ENCODE measurements at places on chromosomes 12 and 14.
A peak's percentile ranks its signal among the peaks of the same experiment; 100 is the strongest.

DNA sequence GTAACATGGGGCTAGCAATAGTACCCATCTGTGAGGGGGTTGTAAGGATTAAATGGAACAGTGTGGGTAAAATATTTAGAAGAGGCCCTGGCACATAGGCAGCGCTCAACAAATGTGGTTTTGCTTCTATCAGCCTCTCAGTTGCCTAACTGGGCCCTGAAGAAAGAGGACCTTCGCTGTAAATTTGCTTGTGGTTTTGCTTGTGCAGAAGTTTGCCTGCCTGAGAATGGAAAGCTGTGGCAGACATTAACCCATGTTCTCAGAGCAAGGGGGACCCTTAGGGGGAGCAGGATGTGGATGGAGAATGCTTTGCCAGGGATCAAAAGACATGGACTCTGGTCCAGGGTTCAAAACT is 160.1 kb downstream of the BRMS1L start:
- DNase-seq, result no peak

- peak; percentile 14 for DNase-seq
Measured at GRCh38 chr12:86710109-86710508, 453.9 kb upstream of the MGAT4C start.

GRCh38 chr12:123150275-123150743 is 581 bp downstream of the PITPNM2 start:
- DNase-seq, result peak; percentile 36

GRCh38 chr14:63203618-63204406 is 431 bp upstream of the RHOJ start:
- DNase-seq, result peak; percentile 99

GRCh38 chr12:113891167-113891692 is 74.9 kb downstream of the RBM19 start:
- DNase-seq, result no peak

DNA sequence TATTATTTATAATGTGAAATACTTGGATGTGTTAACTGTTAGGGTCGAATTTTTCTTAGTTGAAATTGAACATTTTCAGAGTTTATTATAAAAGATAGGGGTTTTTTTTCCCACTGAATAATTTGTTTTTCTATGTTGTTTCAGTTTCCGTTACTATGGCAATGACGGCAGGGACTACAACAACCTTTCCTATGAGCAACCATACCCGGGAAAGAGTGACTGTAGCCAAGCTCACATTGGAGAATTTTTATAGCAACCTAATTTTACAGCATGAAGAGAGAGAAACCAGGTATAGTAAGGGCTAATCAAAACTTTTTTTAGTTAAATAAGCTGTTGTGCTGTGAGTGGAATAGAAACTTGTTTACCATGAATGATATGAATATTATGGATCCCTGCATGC is 35.1 kb upstream of the BMAL2 start:
- DNase-seq, result no peak

GRCh38 chr12:32170437-32170998 is 63.9 kb downstream of the BICD1 start:
- no peak for DNase-seq

GRCh38 chr12:57025196-57025595 is 8.9 kb upstream of the TAC3 start:
- no peak for DNase-seq

- peak; percentile 93 for DNase-seq
Measured at GRCh38 chr14:67940486-67941455, 121.2 kb downstream of the RAD51B start.

DNA sequence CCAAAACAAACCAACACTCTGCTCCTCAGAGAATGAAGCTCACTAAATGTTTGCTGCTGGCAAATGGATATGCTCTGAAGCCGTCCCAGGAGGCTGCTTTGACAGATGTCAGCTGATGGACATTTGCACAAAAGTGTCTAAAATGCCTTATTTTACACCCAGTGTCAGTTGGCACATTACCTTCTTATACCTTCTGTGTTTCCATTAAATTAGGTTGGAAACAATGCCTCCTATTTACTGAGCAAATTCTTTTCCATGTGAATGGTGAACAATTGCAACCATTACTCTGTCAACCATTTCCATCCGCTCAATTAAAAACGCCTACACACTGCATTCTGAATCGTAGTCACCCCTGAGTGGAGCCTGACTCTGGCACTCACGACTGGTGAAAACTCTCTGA is 1679.9 kb upstream of the FLRT2 start:
- DNase-seq, result no peak

GRCh38 chr12:108950991-108951739 is 69.7 kb downstream of the SVOP start:
- DNase-seq, result peak; percentile 58

DNA sequence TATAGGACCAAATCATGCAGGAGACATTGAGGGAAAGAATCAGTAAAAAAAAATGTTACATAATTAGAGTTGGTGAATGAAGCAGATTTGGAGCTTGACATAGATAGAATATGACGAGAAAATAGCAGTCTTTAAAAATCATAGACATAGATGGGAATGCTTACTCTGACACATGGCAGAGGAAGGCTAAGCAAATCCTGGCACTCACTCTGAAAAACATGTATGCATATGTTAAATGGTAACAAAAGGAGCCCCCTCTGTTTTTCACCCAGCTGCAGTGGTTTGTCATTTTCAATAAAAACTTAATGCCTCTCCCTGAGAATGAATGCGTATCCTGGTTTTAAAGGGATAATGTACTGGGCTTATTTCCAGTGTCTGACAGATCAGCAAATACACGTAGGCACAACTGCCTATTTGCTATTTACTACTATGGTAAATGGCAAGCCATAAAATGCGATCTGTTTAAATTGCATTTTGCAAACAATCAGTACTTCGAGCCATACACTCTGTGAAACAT is 561.2 kb upstream of the SEL1L start:
- DNase-seq, result no peak

DNA sequence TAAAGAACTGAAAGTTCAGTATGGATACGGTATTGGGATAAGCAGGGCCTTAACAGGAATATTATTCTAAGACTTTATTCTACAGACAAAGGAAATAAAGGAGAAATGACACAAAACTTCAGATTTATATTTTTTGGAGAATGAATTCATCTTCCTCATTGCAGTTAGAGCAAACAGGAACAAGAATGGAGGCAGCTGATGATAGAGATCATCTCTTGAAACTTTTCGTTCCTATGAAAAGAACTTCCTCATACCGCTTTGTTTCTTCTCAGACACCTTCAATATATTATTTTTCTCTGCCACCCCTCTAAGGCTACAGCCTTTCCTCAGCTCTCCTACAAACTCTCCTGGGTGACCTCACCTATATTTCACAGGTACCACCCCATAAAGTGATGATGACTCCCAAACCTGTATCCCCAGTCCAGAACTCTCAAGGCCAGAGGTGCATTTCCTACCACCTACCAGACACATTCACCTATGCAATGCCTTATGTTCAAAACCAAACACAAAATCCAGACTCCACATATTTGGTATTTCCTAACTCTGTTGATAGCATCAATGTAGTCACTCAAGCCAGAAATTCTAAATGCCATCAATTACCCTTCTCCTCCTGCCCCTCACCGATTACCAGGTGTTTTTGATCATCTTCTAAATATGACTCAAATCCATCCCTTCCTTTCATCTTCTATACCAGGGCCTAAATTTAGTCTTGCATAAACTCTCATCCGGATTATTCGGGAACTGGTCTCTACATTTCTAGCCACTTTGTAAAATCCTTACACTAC is 7.4 kb downstream of the MAP4K5 start:
- peak; percentile 43 for DNase-seq

- DNase-seq, result peak; percentile 80
Measured at GRCh38 chr14:96252323-96252998, 3.5 kb upstream of the BDKRB1 start.

GRCh38 chr12:54010053-54010971 is 1.5 kb downstream of the HOXC8 start:
- DNase-seq, result no peak

DNA sequence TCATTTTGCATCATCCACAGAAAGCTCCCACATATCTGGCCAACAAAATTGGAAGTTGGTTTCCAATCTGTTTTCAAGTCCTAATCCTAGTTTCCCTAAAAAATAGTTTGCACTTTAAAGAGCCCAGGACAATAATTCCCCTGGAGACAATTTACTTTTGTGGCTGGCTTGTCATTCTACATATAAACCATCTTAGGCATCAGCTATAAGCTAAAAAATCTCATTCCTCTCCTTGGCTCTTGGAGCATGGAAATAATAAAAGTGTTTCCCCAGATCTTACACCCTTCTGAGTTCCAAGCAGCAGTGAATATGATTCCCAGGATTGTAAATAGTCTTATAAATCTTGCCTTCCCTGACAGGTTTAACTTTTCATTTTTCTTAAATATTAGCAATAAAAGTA is 89.1 kb upstream of the NUDT4 start:
- no peak for DNase-seq

- no peak for DNase-seq
Measured at GRCh38 chr14:74702293-74702692, 10.6 kb downstream of the AREL1 start.

GRCh38 chr12:53750812-53751335 is 905 bp downstream of the CISTR start:
- no peak for DNase-seq

DNA sequence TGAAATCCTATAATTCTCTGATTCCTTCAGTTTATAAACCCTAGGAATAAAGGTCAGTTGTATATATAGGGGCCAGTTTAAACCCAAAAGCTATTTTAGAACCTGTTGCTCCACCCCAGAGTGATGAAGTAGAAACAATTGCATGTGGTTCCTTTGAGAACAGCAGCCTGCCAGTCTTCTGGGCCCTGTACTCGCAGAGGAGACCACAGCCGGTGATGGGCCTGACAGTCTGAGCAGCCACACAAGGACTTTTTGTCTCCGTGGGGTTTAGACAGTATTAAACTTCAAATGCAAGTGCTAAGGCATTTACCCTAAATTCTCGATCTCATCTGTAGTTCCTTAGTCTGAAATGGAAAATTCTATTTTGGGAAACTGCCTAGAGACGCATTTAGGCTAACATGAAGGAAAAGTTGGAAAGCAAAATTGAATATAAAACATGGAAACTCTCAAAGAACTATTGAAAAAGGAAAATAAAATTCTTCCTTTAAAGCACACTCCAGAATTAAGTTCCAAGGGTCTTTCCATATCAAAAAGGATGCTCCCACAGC is 80.6 kb downstream of the PRICKLE1 start:
- DNase-seq, result no peak

- no peak for DNase-seq
Measured at GRCh38 chr12:41174602-41175001, 13.5 kb upstream of the PDZRN4 start.

- no peak for DNase-seq
Measured at GRCh38 chr12:132235116-132235820, 91.0 kb downstream of the NOC4L start.

DNA sequence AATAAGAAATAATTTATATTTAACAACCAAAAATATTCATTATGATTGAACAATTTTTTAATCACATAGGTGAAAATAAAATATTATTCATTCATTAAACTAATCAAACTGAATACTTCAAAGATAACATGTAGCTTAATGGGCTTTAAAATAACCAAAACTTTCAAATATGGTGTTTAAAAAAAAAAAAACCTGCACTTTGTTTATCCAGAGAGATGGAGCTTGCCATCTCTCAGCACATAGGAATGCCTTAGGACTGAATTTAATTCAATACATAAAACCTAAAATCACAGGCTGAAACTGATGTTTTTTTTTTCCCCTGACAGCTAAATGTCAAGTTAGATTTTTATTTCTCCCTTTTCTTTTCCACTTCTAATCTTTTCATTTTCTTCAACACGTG is 14.4 kb upstream of the CCER1 start:
- DNase-seq, result no peak

DNA sequence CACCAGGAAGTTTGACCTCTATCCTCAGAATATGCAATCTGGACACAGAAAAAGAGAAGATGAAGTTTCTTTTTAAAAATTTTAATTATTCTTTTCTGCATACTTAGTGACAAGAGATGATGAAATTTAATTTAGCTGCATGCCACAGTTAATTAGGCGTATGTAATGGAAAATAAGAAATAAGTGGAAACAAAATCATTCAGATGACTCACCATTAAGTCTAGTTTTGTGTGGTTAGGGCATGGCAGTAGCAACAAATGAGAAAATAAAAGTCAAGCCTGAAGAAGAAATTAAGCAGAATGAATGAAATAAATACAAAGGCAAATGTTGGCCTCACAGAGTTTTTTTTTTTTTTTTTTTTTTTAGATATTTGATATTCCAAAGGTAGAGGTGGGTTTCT is 30.9 kb upstream of the KLRD1 start:
- DNase-seq, result no peak

- DNase-seq, result no peak
Measured at GRCh38 chr14:31962920-31963319, 114.2 kb upstream of the ARHGAP5 start.

DNA sequence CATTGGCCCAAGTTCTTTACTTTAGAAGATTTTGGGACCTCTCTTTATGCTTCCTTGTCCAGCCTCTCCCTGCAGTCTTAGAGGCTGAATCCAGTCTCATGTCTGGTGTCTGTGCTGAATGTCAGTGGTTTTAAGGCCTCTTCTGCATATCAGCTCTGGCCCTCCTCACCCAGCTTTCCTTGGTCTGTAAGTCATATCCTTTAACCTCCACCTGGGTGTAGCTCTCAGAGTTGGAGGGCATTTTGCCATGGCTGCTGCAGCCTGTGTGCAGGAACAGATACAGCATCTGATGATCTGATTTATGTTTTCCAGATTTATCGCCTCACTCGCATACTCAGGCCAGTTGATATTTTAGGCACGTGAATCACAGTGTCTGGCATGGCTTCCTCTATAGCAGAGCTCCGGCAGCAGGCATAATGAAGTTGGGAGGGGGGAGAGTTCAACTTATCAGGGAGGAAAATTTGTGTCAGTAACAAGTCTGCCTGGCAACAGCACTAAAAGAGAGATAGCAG is 335.0 kb downstream of the PCNX1 start:
- peak; percentile 97 for DNase-seq

DNA sequence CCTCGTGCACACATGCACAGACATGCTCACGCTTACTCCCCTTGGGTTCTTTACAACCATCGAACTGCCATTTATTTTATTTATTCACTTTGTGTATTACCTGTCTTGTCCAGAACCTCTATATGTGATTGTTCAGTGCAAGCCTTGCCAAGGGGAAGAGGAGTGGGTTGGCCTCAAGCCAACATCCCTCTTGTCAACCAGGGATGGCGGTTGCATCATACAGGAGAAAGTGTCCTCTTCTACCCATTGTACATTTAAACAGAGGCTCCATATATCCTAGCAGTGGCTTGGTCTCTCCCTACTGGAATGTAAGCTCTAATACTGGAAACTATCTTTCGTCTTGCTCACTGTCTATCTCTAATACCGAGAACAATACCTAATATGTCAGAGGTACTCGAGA is 108.4 kb downstream of the C12orf42 start:
- DNase-seq, result no peak

GRCh38 chr14:66365388-66365787 is 120.8 kb upstream of the CCDC196 start:
- no peak for DNase-seq

Measured in fibroblast of skin of right biceps (primary cell).